AG09309 (cell line): ENCODE measurements at places on chromosomes 11 and 22.

- no peak for DNase-seq
Observed at GRCh38 chr11:104078995-104079394, 42.6 kb downstream of the DDI1 start.

GRCh38 chr11:119192111-119192510 lies 6.8 kb downstream of the NHERF4 start:
- no peak for DNase-seq

- DNase-seq, result peak; percentile 83
Observed at GRCh38 chr11:67630228-67630942, 648 bp upstream of the NUDT8 start.

DNA sequence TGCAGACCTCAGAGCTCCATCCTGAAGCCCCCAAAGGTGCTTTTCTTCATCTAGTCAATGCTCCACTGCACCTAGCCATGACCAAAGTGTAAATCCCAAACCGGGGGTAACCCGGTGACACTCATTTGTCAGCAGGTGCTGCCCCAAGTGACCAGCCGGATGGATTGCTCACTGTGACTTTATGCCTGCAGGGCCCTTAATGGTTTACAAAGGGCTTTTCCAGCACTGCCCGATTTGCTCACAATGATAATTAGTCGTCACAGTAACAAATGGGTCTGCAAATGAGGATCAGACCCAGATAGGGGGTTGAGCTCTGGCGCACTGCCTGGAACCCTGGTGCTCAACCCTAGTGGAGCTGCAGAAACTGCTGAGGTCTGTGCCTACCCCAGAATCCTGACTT lies 45.7 kb upstream of the CD5 start:
- DNase-seq, result no peak

DNA sequence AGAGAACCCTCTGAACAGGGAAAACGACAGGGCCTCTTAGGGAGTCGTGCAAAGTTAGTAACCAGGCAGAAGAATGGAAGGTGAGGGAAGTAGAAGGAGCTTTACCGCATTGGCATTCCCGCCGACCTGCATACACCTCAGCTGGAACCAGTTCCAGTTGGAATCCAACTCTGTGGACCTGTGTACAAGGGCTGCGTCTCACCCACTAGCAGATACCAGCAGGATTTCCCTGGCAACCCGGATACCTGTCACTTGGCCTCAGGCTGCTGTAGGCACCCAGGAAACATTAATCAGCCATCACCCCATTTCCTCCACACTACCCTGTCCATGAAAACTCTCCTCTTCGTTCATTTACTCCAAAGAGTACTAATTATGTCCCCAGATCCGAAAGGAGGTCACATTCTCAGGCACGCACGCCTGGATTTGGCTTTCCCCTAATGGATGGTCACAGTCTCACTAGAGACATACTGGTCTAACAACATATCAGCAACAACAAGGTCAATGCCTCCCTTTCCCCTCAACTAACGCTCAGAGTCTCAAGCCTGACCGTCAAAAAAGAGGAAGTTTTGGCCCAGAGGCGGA lies 842 bp downstream of the ARFGAP2 start:
- no peak for DNase-seq

GRCh38 chr11:6799402-6799801 lies at the start of gene OR6A2:
TSS of gene OR6A2 (minus strand) at chr11:6799689. CDS start at chr11:6795708, 3,981 bp downstream.
- no peak for DNase-seq

- DNase-seq, result no peak
Observed at GRCh38 chr11:16603245-16603644, 135.2 kb upstream of the C11orf58 start.

DNA sequence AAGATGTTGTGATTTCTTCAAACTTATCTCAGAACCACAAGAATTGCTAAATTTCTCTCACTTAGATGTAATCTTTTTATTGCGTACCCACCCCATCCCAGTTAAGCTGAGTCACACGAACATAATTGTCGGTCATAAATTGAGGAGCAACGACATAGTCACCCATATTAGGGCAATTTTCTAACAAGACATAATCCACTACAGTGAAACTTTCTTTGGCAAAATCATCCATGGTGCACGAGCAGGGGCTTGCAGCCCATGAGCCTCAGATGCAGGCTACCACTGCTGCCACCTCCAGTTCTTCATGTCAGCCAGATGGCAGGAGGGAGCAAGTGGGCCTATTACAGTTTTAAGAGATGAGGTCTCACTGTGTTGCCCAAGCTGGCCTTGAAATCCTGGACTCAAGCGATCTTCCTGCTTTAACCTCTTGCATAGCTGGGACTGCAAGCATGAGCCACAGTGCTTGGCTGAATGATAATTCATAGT lies 70.3 kb upstream of the GRK2 start:
- peak; percentile 88 for DNase-seq

GRCh38 chr22:25992331-25992730 lies 176.9 kb upstream of the SEZ6L start:
- no peak for DNase-seq

DNA sequence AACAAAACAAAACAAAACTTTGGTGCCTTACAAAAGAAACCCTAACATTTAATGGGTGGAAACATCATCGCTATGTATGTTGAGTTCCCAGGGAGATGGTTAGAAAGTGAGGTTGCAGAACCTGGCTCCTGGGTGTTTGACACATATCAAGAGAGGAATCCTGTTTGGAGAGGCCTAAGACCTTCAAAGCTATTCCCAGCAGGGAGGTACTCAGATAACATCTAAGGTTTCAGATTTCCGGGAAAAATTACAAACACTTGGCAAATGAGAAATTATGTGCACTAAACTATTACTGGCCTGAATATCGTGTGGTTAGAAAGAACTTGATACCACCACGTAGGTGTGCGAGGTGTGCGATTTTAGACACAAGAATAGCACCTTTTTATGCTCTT lies 18.5 kb downstream of the TRIM5 start:
- no peak for DNase-seq

DNA sequence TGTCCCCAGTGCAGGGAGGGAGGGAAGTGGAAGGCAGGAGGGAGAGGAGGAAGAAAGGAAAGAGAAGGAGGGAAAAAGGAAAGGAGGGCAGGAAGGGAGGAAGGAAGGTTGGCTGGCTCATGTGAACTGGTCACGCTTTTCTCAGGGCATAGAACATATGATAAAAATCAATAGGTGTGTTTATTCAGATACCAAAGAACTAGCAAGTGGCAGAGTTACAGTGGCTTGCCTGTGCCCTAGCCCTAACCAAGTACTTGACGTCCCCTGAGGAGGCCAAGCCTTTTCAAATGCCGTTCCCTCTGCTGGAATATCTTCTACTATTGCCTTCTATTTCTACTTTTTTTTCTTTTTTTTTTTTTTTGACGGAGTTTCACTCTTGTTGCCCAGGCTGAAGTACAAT lies 33.5 kb downstream of the CHRDL2 start:
- DNase-seq, result no peak

DNA sequence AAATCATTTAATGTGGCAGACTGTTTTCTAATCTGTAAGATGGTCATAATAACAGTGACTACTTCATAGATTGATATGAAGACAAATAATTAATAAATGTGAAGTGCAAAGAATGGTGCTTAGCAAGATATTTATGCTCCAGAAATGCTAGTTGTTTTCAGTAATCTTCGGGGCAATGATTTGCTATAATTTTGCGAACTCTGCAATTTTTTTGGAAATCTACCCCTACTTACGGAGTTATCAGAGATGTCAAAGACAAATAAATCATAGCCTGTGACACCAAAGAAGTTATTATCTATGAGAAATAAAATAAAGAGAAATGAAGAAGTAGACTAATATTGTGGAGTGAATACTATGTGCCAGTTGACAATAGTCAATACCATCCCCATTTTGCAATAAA lies 634.1 kb upstream of the LRRC4C start:
- no peak for DNase-seq

DNA sequence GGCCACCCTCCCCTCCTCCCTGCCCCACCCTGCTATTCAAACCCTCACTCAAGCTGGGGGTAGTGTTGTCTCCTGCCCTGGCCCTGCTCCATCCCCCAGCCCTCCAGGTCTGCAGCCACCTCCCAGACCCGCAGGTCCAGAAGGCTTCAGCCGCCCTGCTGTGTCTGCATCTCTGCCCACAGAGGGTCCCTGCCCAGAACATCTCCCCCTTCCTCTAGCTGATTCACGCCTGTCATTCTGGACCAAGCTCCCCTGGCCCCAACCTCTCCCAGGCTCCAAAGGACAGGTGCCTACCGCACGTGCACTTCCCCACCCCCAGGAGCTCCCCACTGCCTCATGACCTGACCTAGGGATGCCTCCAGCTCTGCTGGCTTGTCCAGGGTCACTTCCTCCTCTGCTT lies 16.0 kb upstream of the SHISAL1 start:
- no peak for DNase-seq

GRCh38 chr11:119481667-119482400 lies 58.9 kb upstream of the THY1 start:
- no peak for DNase-seq

DNA sequence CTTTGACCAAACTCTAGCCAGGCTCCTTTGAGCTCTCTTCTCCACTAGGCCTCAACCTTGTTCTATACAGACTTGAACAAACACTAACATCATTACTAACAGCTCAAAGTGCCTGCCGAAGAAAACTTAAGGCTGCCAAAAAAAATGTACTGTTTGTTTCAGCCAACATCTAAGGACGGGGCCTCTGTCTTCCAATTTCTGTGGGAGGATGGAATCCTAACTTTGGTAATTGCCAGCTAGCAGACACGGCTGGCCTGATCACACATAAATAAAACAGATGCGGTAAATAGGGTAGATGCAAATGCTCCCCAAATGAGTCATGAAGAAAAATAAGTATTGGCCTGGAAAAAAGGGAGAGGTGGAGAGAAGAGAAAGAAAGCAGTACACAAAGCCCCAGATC lies 394.3 kb downstream of the TMEM135 start:
- no peak for DNase-seq

DNA sequence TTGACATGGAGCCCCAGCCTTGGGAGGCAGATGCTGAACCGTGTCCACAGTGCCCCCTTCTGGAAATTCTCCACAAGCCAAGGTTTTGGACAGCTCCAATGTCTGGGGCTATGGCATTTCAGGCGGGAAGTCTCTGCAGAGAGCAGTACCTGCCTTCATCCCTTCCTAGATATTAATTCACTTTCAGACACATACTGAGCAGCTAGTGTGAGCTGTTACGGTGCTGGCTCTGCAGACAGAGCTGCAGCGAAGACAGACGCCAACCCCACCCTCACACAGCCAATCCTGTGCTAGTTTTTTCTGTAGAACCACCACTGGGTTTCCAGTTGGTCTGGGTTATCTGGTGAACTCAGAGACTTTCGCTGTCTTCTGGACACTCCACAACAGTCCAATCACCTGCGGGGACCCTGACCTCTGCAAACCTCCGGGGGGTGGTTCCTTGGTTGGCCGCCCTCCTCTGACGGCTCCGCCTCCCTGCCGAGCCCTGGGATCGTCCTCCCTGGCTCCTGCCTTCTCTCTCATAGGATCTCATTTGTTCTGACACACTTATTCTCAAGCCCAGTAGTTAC lies 9.1 kb downstream of the LMF2 start:
- no peak for DNase-seq

GRCh38 chr11:46162700-46163099 lies 41.4 kb upstream of the PHF21A start:
- no peak for DNase-seq

- DNase-seq, result no peak
Observed at GRCh38 chr11:67634366-67635230, 4.9 kb upstream of the NUDT8 start.

- DNase-seq, result no peak
Observed at GRCh38 chr11:129067454-129067853, 124.7 kb downstream of the ARHGAP32 start.

DNA sequence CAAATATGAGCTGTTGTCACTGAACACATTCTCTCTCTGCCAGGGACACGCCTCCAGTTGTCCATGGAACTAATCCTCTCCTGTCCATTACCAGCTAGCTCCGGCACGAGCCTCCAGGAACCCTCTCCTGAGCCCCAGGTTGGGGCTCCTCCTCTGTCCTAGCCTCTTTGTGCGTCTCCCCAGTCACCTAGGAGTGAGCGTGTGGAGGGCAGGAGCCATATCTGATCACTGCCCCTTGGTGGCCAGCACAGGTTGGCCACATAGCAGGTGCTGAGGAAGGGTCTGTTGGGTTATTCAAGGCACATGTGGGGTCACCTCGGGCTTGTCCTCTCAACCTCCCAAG lies 2.5 kb downstream of the SYVN1 start:
- DNase-seq, result no peak

GRCh38 chr11:1059759-1060158 lies 14.9 kb upstream of the MUC2 start:
- DNase-seq, result no peak

DNA sequence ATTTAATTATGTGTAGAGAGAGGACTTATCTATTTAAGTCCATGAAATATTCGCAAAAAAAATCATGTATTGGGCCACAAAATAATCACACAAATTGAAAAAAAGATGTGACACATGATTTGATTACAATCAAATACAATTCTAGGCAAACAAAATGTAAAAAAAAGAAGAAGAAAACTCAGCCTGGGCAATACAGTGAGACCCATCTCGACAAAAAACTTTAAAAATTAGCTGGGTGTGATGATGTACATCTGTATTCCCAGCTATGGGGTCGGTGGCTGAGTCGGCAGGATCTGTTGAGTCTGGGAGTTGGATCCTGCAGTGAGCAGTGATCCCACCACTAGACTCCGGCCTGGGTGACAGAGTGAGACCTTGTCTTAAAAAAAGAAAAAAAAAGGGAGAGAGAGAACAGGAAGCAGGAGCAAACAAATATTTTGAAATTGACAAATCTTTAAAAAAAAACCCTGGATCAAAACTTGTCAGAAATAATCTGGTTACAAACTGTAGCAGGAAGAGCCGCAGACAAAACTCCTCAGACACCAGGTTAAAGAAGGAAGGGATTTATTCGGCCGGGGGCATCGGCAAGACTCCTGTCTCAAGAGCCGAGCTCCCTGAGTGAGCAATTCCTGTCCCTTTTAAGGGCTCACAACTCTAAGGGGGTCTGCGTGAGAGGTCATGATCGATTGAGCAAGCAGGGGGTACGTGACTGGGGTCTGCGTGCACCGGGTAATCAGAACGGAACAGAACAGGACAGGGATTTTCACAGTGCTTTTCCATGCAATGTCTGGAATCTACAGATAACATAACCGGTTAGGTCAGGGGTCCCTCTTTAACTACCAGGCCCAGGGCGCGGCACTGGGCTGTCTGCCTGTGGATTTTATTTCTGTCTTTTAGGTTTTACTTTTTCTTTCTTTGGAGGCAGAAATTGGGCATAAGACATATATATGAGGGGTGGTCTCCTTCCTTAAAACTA lies 3.3 kb upstream of the TYMP start:
- DNase-seq, result no peak

GRCh38 chr11:1553808-1554594 lies 18.1 kb downstream of the DUSP8 start:
- no peak for DNase-seq

DNA sequence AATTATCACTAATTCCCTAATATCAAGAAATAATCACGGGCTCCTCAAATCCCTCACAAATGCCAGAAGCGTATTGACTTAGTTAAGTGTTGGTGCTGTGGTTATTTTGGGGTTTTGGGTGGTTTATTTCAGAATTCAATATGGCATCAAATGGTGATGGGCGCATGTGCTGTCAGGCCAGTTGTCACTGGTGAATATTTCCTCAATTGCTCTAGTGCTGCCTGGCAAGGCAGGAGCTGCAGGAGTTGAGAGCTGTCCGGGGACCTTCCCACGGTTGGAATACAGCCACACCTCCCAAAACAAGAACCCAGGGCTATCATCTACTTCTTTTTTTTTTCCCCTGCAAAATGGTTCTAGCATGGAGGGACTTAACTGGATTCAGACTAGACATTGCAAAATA lies 10.3 kb downstream of the IGLL5 start:
- no peak for DNase-seq

- DNase-seq, result no peak
Observed at GRCh38 chr11:68009391-68010089, 587 bp upstream of the ALDH3B1 start.

GRCh38 chr22:35204807-35205775 lies 52.2 kb upstream of the HMGXB4 start:
- DNase-seq, result no peak

GRCh38 chr11:90329043-90329442 lies 106.2 kb upstream of the CHORDC1 start:
- DNase-seq, result no peak
